ENCODE measurements at places on chromosomes 3 and 15. TPM values are rescaled to one million over a fixed set of nuclear protein-coding genes. Genes with fewer than 3 reads are reported as not detected.

DNA sequence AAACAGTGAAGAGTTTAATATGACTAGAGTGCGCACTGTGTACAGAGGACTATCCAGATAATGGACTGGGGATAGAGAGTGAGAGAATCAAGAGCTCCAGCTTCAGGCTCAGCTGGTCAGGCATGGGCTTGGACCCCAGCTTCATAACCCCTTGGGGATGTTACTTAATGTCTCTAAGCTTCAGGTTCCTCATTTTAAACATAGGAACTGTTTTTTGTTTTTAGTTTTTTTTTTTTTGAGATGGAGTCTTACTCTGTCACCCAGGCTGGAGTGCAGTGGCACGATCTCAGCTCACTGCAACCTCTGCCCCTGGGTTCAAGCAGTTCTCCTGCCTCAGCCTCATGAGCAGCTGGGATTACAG is 9.9 kb upstream of the BRPF1 start:
- no peak for DNase-seq

- DNase-seq: no peak
These were observed 78.0 kb upstream of the SLC25A36 start for GRCh38 chr3:140863580-140864009.

- no peak for DNase-seq
These were observed 55.0 kb downstream of the FLNB start for GRCh38 chr3:58063022-58063815.

DNA sequence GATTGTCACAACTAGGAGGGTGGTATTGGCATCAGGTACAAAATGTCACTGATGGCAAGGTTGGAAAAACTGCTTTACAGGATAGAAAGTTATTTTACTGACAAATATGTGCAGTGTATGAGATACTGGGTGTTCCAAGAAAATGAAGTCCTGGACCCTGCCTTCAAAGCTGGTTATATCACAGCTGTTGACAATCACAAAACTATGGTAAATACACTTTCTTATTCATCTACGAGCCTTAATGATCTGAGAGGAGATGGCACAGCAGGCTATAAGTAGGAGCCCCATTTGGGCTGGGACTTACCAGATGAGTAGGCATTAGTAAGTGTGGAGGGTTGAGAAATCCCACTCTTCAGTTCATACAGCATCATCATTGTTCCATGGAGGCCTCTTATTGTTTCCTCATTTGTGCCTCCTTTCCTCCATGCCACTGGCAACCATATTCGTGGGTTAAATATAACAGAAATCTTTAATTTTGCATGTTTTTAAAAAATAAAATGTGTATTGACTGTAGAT is 66.9 kb downstream of the CMTM8 start:
- no peak for DNase-seq

GRCh38 chr3:149417174-149417573 is 39.7 kb upstream of the TM4SF1 start:
- DNase-seq: no peak

GRCh38 chr3:176206809-176207208 is 990.5 kb downstream of the TBL1XR1 start:
- no peak for DNase-seq

- DNase-seq: no peak
These were observed 58.6 kb downstream of the UACA start for GRCh38 chr15:70704731-70705130.

Gene P2RY1
- 10.1 TPM for total RNA-seq

Gene FNDC3B
- 57.8 TPM for total RNA-seq
